Activated T-helper 2 cell treated with anti-CD3 and anti-CD28 coated beads, Interferon-gamma antibody, Interleukin-2, Interleukin-4, amounts not matched to agents 10 μg/mL and 5 μg/mL and 100 μg/mL, durations not matched to agents 14 hours and 24 hours and 36 hours (primary cell): ENCODE measurements at places on chromosomes 1 and 21.

DNA sequence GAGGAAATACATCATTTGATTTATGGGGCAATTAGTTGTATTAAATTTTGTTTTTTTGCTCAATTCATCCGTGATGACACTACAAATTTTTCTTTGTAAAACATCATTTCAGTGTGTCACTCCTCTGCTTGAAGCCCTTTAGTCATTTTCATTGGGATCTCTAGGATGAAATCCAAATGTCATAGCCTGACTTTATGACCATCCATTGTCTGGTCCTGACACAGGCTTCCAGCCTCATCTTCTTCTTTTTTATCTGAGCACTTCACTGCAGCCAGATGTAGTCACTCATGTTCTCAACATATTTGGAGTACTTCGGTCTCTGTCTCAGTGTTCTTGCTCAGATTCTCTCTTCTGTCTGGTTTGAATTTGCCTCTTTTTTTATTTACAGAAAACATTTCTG lies 173.1 kb downstream of the HMCN1 start:
- no peak for DNase-seq

GRCh38 chr1:89712420-89712819 lies 79.5 kb downstream of the LRRC8C start:
- no peak for DNase-seq

DNA sequence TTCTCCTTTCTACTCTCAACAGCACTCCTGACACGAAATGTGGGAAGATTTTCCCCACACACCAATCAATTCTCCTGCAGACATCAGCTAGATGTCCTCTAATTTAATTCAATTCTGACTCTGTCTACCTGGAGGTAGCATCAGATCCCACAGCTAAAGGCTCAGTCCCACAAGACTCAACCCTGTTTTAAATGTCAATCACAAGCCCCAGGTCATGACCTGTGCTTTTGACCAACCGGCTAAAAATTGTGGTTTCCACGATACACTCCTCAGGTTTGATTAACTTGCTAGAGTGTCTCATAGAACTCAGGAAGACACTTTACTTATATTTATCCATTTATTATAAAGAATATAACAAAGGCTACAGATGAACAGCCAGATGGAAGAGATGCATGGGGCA lies 27.4 kb downstream of the IL23R start:
- no peak for DNase-seq

DNA sequence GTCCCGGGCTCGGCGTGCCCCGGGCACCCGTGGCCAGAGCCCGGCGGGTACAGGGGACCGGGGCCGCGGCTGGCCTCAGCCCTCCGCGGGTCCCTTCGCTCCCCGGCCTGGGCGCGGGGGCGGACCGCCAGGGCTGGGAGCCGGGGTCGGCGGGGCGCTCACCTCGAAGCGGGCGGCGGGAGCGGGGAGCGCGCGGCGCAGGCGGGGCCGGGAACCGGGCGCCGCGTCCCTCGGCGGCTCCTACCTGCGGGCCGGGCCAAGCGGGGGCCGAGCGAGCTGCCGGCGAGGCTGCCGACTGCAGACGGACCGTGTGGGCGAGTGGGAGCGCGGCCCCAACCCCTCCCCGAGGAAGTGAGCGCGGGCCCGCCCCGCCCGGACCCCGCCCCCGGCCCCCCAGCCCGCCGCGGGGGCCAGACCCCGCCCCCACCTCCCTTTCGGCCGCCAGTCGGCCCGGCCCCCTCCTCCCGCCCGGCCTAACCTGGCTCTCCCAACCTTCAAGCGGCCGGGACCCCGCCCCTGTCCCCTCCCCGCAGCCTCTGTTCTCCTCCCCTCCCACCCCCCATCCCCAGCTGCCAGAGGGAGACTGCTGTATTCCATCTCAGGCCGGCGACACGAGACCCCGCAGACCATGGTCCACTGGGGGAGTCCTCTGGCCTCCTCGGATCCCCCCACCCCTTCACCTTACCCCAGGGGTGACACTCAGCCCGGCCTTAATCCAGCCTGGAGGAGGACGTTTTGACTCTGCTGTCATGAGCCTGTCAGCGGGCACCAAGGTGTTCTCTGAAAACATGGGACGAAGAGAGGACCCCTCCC lies at the start of gene FHL3:
Gene FHL3, minus strand, starts transcription at position 320 of the 813 bp plus-strand sequence. CDS start 6,102 bp downstream, outside the sequence.
- DNase-seq = no peak

DNA sequence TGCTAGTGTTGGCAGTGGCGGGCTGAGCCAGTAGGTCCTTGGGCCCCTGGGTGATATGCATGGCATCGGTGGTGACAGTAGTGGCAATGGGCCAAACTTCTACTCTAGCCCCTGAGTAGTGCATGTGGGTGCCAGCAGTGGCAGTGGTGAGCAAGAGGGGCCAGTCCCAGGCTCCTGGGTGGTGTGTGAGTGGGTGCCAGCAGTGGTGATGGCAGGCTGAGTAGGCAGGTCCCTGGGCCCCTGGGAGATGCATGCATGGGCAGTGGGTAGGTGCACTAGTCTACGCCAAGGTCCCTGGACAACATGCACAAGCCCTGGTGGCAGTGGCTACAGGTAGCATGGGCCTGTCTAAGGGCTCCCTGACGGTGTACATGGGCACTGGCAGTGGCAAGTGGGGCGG lies 24.6 kb upstream of the TTC22 start:
- DNase-seq = no peak

DNA sequence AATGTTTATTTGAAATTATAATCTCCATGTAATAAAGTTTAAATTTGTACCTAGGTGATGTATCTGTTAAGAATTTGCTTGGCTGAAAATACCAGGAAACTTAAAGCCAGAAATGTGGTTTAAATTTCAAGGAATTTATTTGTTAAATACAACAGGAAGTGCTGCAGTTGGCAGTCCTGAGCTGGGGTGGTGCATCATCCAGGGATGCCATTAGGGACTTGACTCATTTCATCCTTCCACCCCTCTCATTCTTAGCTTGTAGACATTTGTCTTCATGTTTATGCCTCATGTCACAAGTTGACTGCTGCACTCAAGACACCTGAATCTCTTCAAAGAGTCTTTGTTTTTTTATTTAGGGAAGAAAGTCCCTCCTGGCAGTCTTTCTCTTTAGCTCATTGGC lies 175.9 kb downstream of the LHX8 start:
- DNase-seq = no peak

GRCh38 chr1:226838456-226838855 lies 32.0 kb upstream of the PSEN2 start:
- no peak for DNase-seq

DNA sequence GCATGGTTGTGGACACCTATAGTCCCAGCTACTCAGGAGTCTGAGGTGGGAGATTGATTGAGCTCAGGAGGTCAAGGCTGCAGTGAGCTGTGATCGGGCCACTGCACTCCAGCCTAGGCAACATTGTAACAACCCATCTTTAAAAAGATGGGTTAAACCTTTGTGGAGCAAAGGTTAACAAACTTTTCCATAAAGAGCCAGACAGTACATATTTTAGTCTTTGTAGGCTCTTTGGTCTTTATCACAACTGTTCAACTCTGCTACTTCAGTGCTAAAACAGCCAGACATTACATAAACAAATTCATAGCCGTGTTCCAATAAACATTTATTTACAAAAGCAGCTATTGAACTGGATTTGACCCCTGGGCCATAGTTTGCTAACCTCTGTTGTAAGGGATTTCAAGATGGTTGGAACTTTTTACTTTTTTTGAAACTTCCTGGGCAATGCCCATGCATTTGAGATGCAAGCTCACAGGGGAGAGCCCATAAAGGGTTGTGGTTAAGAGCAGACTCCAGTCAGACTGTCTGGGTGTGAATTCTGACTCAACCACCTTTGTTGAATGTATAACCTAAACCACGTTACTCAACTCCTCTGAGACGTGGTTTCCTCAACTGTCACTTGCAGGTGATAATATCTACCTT lies 10.8 kb downstream of the INAVA start:
- DNase-seq = no peak

DNA sequence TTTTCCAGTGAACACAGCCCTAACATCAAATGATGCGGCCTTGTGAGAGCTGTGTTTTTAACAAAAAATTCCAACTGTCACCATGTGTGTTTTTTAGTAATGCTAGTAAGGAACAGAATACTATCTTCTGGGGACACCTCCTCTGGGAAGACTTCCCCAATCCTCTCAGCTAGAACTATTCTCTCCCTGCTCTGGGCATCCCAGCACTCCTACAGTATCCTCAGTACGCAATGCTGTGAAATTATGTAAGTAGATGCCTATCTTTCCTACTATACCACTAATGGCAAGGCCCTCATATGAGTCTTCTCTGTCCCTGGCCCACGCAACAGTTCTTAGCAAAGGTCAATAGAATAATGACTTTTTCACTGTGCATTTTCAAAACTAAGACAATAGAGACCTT lies 19.5 kb upstream of the TTC39A start:
- no peak for DNase-seq

DNA sequence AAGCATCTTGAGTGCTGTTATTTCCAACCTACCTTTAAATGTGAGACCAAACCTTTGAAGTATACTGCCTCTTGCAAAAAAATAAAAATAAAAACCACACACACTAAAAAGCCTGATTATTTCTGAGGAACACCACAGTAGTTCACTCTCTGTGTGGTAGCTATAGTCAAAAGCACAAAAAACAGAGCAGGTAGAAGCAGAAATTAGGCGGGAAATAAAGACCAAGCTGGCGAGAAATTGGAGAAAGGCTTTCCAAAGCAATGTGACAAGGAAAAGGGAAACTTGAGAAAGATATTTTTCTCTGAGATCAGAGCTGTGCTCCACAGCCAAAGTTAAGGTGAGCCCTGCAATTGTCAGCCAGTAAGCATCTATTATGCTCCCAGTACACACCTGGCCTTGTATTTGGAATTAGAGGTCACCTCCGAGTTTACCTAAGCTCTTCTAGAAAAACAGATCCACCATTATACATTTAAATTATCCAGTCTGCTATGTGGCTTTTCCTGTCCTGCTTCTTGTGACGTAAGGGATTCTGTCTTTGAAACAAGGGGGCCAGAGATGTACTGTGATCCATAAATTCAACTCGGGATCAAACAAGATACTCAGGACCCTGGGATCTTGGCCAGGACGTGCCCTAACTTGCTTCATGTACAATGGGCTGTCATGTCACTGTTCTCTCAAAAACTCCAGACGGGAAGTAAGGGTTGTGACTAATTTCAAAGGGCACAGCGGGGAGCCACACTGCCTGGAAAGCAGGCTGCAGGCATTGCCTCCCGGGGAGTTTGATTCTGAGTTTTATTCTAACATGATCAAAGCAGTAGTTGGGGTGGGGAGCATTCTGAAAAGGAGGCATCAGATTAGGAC lies 39.8 kb upstream of the RAB4A start:
- DNase-seq = no peak

GRCh38 chr1:207025146-207025880 lies 7.2 kb downstream of the C1orf116 start:
- DNase-seq = no peak

GRCh38 chr1:100883963-100884362 lies 10.7 kb downstream of the EXTL2 start:
- DNase-seq = no peak

- peak; percentile 50 for DNase-seq
Measured at GRCh38 chr1:109193653-109194590, 19.8 kb upstream of the SARS1 start.

GRCh38 chr1:236489710-236490377 lies 33.9 kb upstream of the LGALS8 start:
- DNase-seq = no peak

DNA sequence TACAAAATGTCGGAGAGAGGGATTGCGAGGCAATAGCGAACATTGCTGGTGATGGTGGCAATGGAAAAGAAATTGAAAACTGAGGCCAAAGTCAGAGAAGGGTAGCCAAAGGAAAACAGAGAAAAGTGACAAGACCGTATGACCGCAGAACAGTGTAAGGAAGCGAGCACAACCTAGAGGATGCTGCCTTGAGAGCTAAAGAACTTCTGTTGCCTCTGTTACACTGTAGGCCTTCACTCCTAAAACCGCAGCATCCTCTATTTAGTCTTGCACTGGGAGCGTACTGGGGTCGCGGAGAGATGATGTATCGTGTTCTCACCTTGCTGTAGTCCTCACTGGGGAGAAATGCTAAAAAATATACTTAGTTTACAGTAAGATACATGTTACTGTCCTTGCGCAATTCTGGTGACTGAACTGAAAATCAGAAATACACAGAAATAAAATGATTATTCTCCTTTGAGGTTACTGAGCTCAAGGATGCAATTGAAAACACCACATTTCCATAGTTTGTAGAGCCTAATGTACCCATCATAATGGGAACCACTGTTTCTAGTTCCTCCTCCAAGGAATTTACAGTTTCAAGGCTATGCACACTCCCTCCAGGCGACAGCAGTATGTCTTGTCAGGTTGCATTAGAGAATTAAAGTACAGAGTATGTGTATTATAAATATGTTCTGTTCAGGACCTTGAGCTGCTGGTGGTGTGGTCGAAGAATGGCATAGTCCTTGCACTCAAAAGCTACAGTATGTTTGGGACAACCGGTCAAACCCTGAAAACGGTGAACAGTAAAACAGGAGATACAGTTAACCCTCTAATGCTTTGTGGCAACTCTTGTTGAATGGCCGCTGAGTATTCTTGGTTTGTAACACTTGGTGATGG lies 1.3 kb downstream of the NEK7 start:
- DNase-seq = no peak

DNA sequence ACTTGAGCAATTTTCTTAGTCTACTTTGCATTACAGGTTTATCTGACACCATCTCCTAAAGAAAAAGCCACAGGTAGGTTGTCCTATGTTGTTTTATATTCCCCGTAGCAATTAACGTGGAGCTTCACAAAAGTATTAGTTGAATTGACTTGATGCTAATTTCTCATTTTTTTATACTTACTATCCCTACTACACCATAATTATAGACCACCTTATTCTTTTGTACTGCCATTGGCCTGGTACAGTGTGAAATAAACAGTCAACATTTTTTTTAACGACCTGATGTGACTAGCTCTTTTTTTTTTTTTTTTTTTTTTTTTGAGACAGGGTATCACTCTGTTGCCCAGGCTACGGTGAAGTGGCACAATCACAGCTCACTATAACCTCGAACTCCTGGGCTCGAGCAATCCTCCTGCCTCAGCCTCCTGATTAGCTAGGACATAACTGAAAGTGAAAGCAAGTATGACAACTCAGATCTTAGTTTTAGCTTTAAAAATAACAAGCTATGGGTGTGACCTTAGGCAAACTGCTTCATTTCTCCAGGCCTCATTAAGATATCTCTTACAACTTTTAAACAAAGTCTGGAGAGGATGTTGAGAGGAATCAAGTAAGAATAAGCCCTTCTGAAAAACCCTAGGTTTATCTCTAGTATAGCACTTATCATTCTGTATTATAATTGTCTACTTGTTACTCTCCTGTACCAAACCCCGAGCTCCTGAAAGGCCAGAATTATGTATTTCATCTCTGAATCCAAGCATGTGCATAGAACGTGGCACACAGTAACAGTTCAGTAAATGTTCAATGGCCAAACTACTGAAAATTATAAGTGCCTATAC lies 49.5 kb downstream of the LUZP1 start:
- peak; percentile 50 for DNase-seq

DNA sequence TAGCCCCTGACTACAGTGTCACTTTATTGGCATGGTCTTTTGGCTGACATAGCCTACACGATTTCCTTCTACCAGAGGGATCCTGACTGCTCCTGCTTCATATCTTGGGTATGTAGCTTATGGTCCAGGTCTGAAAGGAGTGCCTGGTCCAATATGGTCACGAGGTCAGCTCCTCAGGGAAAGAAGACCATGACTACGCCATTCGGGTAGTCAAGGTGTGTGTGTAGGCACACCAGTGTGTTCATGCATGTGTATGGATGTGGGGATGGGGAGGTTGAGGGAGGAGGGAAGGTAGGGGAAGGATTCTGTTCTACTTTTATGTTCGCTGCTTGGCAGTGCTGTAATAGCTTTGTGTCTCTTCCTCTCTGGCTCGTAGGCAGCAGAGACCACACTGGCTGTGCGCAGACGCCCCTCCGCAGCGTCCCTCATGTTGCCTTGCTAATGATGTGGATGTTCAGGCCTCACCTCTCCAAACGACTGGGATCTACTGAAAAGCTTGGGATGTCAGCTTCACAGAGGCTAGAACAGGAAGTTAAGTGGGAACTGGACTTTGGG lies 10.0 kb upstream of the C4BPB start:
- DNase-seq = no peak
